ENCODE measurements at places on chromosomes 5 and 9.

GRCh38 chr9:90915693-90916092 is 114.1 kb downstream of the SYK start:
- DNase-seq, result no peak

- DNase-seq, result no peak
Measured at GRCh38 chr9:131517761-131518190, 13.3 kb downstream of the UCK1 start.

DNA sequence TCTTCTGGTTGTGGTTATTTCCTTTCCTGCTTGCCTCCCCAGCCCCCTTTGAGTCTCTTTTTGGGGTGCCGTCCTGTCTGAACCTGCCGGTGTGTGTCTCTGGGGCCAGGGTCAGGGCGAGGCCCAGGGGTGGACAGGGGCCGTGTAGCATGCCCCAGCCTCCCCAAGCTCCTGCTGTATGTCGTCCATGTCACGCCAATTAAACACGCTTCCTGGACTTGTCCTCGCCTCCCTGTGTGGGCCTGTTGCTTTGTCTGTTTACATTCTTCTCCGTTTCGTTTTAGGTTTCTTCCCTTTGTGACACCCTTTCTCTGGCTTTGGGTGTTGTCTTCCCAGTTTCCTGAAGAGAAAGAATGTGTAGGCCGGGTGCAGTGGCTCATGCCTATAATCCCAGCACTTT is 28.5 kb upstream of the HMCN2 start:
- DNase-seq, result no peak

GRCh38 chr9:23413541-23413940 is 412.5 kb downstream of the ELAVL2 start:
- no peak for DNase-seq

DNA sequence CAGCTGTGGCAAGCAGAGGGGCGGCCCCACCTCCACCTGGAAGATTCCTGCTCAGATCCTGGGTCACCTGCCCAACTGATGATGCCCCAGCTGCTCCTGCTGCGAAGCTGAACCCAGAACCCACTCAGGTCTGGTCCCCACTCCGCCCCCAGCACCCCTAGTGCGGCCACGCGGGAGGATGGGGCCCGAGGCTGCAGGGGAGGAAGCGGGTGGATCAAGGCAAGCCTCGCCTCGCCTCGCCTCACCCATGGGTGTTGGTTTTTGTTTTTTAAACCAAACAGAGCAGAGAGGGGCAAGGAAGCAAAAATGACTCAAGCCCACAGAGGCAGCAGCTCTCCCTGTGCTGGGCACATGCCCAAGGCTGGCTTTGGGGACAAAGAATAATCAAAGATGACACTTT is 23.2 kb downstream of the ABO start:
- DNase-seq, result no peak

DNA sequence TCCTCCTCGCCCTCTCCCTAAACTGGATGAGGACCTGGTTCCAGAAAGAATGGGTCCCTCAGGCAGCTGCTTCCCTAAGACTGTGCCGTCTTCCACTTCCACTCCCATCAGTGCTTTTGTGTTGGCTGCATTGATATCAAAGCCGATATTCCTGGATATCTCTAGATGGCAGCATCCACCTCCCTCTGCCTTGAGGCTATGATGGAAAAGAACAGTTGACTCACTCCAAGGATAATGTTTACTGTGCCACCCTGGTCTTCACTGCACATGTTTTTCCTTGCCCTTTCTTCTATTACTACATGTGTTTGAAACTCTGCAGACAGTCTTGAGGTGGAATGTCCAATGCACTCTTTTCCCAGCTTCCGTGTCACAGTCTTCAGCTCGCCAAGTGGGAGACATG is 211.6 kb downstream of the MAST4 start:
- peak; percentile 17 for DNase-seq

DNA sequence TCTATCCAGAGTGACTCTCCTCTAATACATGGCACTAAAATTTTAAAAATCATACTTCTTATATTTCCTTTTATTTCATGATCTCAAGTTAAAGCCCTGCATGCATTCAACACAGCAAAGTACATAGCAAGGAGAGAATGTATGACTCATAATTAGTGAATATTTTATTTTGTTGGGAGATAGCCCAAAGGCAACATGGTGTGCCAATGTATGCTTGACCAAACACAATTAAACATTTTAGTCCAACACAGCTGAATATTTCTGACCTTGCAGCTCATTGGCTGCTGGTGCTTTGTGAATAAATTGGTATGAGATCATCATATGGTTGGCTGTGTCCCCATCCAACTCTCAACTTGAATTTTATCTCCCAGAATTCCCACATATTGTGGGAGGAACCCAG is 103.5 kb downstream of the NPR3 start:
- no peak for DNase-seq

DNA sequence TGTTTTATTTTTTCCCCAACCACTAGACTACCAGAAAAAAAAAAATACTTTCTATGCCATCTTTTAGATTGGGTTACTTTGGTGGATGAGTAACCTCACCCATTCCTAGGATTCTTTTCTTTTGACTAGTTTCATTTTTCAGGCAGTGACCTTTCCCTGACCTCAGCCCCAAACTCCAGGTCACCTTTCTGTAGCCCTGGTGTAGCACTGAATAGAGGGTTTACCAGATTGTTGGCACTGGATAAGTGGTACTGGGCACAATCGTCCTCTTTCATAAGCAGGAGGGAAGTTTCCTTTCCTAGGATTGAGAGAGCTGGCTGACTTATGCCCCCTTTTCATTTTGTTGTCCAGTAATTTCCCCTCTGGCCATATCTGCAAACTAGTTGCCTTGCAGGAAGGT is 169.4 kb upstream of the TMEM161B start:
- peak; percentile 71 for DNase-seq

GRCh38 chr9:77807846-77808750 is 160.0 kb upstream of the GNA14 start:
- no peak for DNase-seq

DNA sequence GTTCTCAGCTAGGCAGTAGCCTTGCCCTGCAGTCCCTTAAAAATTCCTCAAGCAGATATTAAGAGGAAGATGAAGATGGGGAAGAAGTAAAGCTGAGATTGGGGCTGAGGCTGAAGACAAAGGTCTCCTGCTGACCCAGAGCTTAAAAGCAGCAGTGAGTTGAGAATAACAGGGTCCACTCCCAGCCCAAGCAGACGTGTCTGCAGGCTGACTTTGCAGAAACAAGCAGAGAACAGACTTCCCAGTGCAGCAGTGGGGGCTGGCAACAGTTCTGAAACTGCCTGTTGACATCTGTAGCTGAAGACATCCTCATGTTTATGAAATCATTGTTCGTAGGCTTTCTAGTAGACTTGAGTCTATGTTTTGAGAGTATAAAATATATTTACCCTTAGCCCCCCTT is 1.1 kb downstream of the CTXN3 start:
- DNase-seq, result no peak

- DNase-seq, result no peak
Measured at GRCh38 chr9:114954956-114955582, 24.7 kb upstream of the TNFSF8 start.

- no peak for DNase-seq
Measured at GRCh38 chr9:125630436-125630835, 76.6 kb downstream of the MAPKAP1 start.

DNA sequence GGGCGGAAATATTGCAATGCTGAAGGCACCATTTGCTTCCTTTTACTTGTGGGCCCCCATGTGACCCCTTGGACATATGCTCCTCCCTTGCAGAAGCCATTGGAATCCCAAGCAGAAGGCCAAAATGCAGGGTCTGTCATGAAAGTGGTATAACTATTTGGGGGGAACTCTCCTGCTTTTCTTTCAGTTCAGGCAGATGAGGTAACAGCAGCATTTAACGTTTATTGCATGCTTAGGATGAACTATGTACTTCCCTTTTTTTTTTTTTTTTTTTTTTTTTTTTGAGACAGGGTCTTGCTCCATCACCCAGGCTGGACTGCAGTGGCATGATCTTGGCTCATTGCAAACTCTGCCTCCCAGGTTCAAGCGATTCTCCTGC is 7.8 kb downstream of the FOXI1 start:
- DNase-seq, result no peak

- DNase-seq, result no peak
Measured at GRCh38 chr5:113020461-113021273, 44.1 kb downstream of the DCP2 start.

GRCh38 chr5:66608501-66608900 is 12.3 kb downstream of the MAST4 start:
- DNase-seq, result no peak
